Mesenteric fat pad (tissue), 1 donor: ENCODE measurements at places on chromosomes 5 and 9.

DNA sequence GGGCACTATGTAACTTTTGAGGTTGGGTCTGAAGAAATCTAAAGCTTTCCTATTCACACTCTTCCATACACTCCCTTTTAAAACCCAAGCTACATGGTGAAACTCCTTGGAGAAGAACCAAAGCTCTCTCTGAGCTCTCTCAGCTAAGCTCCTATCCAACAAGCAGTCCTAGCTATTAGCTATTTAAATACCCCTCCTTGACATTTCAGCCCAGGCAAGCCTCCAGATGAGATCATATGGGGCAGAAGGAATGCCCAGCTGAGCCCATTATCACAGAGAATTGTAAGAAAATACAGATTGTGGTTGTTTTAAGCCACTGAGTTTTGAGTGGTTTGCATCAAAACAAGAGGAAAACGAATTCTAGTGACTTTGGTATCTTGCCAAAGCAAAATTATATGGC, 15.2 kb downstream of the HSPB3 start:
- DNase-seq = no peak

GRCh38 chr5:56202483-56202882, 30.6 kb downstream of the ANKRD55 start:
- no peak for DNase-seq

- no peak for DNase-seq
Observed at GRCh38 chr5:14438195-14438606, 143.4 kb upstream of the OTULINL start.

DNA sequence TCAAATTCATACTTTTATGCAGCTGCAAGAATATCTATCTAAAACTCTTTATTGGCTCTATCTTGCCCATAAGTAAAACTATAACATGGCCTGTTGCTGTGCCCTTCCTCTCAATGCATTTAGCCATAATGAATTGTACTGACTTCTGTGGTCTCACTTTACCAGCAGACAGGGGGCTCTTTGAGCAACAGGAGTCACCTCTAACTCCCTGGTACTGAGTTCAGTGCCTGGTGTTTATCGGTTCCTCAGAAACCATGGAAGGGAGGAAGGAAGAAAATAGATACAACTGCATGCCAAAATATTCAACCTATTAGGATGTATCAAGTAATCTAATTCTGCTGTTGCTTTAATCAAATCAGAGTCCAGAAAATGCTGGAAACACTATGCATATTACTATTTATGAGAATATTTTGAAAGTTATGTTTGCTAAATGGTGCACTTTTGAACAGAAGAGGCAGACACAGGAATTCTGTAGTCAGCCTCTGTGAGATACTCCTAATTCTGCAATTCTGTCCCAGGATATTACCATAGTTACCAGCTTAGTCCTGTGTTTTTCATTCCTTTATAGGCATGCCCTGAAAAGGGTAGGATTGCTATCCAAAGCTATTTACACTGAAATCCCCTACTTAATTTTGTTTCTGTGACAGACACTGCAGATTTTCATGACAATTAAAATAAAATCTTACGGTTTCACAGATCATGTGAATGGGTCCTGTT, 89.8 kb downstream of the CD180 start:
- DNase-seq = no peak

GRCh38 chr9:79026316-79026715, 545.4 kb upstream of the TLE4 start:
- no peak for DNase-seq

DNA sequence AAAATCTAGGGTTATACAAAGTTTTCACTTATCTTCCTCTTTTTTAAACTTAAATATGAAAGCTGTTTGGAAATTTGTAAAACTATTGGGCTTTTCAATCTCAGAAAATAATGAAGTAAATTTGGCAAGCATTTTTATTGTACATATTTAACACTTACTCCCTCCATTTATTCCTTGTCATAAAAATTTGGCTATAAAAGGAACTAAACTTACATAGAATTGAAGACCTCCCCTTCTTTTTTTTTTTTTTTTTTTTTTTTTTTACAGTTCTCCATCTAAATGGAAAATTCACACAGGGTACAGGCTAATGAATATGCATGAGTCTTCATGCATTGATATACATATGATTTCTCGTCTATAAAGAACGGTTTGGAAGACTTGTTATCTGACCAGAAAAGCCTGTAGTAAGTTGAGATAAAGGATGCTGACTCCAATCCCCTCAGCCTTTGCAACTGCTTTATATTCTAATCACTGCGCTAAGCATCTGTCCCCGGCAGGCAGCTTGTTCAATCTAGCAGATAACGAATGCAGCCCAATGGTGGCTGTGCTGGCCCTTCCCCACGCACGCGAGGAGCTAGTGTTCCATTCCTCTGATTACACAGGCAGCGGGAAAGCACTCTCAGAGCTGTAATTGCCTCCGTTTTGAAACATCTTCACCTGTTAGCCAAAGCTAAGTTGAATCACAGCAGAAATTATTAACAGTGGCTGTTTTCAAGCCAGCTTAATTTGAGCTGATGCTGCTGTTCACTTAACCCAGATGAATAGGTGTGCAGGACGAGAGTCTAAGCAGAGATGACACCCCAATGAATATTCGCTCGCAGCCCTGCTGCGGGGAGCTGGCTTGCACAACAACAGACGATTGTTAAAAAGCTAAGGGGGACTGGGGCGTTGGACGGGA, 453.8 kb upstream of the ZNF608 start:
- no peak for DNase-seq

DNA sequence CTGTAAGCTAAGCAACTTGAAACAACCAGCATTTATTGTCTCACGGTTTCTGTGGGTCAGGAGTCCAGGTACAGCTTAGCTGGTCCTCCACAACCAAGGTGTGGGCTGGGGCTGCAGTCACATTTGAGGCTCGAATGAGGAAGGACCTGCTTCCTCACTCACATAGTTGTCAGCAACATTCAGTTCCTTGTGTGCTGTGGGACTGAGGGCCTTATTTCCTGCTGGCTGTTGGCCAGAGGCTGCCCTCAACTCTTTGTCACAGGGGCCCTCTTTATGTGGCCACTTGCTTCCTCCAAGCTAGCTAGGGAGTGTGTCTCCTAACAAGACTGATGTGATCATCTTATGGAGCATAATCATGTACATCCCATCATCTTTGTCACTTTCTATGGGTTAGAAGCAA, 29.2 kb upstream of the SEMA4D start:
- DNase-seq = no peak

GRCh38 chr5:151040211-151040747, 19.9 kb downstream of the GPX3 start:
- DNase-seq = no peak

DNA sequence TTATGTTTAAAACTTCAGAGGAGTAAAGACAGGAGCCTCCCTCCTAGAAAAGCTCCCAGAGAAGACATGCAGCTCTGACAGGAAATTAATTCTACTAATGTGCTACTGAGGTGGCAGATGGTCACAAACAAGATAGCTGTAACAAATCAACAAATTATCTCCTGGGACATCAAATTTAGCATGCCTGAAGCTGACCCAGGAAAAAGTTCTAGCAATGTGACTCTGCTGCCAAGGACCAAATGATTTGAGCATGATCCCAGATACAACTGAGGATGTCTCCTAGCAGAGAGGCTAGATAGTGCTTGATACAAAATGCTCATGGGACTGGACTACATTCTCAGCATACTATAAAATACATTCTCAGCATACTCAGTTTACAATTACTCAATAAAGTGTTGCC, 413.5 kb upstream of the SMC2 start:
- DNase-seq = no peak

GRCh38 chr5:168163966-168164365, 127.5 kb upstream of the WWC1 start:
- no peak for DNase-seq

DNA sequence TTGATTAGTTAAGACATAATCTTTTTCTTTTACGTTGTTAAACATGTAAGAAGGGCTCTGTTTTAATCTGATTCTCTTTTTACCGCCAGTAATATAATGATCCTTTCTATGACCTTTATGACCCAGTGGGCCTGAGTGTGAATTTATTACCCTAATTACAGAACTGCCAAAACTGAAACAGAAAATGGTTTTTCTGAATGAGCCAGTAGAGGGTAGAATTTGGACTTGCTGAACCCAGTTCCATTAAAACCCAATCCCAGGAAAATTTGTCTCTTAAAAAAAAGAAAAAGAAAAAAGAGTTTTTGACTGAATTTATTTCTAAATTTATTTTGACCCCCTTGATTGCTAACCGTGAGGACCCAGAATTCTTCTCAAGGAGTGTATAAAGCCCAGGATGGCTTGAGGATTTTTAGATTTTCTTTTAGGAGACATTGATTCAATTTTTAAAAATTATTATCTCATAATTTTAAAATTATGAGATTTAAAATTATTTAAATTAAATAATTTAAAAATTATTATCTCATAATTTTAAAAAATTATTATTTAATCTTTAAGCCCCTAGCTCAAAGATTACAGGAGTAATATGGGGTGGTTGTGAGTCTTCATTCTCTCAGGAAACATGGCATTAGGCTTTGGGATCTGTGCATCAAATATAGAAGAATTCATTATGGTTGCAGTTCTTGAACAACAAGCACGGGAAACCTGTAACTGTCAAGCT, 94.1 kb upstream of the GLIS3 start:
- no peak for DNase-seq

DNA sequence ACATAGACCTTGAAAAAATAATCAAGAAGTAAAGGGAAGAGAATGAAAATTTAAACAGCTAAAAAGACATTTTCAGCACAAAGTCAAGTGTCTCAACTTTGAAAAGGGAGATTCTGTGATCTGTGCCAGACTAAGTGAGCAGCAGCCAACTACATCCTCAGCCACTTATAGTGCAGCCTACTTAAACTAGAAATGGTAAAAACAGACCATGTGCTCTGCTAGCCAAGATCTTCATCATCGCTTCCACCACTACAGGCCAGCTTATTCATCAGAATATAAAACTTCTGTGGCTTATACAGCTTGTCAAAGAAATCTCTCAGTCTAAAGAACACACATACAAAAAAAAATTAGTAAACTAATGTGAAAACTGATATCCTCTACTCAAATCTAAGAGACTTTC, 63.5 kb downstream of the CEMIP2 start:
- DNase-seq = no peak

GRCh38 chr5:95365302-95366095, 25.7 kb upstream of the FAM81B start:
- no peak for DNase-seq

DNA sequence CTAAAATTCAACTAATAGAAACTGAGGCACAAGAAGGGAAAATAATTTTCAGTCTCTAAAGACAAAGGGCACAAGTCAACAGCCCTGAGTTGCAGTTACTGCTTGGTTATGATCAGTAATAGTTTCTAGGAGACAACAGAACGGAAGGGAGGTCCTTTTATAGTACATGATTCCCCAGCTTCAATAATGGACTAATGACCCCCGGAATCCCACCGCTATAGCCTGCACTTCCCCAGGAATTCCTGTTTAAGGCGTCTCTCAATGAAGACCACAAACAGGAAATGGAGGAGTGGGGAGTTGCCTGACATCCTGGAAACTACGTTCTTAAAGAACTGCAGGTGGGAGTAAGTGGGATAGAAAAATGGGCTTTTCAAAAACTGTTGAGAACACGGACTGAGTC, 60.6 kb downstream of the DIAPH1 start:
- DNase-seq = no peak

GRCh38 chr5:179623906-179624741, 653 bp upstream of the HNRNPH1 start:
- DNase-seq = peak; percentile 90

DNA sequence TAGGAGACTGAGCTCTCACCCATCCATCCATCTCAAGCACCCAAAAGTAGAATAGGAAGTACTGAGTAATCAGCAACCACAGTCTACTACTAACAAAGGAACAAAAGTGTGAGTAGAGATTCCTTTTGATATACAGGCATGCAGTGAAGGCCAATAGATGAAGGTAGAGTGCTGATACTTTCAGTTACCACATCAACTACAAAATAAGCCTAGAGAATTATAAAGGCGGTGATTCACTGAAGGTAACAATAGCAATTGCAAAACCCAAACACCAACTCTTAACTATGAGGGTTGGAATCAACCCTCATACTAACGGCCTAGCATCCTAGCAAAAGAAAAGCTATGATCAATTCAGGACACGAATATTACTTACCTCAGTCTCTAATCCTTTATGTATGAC, 992.6 kb downstream of the DNAH5 start:
- no peak for DNase-seq

DNA sequence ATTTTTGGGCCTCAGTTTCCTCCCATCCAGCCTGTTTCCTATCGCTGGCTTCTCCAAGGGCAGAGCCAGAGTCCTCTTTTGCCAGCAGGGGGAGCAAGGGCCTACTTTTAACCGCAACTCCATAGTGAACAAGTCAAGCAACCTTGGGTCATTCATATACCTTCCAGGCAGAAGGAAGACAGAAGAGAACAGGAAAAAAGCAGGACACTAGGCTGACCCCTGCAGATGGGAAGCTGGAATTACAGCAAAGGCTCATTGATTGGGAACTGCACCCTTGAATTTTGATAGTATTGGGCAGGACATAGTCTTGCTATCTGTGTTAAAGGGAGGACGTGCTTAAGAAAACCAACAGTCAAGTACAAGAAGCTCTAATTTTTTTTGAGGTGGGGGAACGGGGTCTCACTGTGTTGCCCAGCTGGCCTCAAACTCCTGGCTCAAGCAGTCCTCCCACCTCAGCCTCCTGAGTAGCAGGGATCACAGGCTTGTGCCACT, 30.1 kb downstream of the QRFP start:
- DNase-seq = no peak
